ENCODE measurements at places on chromosomes 3 and 15.

DNA sequence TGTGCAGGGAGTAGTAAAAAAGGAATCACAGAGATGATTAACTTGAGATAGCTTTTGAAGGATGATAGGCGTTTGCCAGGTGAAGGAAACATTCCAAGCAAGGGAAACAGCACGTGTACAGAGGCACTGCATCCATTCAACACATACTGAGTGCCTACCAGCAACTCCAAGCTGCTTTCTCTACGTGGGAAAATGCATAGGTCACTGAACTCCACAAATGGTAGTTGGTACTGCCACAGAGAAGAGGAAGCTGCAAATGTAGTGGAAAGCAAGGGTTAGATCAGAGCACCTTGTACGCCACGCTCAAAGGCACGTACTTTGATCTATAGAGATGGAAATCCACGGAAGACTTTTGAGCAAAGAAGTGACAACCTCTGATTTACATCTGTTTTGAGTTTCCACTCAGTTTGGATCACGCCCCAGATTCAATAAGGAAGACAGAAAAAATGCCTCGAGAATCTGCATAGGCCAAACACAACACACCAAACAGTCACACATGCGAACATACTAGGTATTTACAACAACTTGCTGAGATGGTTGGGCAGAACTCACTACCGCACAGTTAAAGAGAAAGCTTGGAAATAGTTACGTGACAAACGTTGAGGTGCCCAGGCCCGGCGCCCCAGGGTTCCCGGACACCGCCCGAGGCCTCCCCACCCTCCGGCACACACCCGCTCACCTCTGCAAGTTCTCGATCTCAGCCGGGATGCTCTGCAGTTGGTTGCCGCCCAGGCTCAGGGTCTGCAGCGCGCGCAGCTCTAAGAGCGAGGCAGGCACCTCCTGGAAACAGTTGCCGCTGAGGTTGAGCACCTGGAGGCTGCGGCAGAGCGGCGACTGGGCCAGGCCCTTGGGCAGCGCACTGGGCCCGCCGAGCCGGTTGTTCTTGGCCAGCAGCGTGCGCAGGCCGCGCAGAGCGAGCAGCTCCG, 826 bp downstream of the LRRC58 start:
- no peak for DNase-seq

DNA sequence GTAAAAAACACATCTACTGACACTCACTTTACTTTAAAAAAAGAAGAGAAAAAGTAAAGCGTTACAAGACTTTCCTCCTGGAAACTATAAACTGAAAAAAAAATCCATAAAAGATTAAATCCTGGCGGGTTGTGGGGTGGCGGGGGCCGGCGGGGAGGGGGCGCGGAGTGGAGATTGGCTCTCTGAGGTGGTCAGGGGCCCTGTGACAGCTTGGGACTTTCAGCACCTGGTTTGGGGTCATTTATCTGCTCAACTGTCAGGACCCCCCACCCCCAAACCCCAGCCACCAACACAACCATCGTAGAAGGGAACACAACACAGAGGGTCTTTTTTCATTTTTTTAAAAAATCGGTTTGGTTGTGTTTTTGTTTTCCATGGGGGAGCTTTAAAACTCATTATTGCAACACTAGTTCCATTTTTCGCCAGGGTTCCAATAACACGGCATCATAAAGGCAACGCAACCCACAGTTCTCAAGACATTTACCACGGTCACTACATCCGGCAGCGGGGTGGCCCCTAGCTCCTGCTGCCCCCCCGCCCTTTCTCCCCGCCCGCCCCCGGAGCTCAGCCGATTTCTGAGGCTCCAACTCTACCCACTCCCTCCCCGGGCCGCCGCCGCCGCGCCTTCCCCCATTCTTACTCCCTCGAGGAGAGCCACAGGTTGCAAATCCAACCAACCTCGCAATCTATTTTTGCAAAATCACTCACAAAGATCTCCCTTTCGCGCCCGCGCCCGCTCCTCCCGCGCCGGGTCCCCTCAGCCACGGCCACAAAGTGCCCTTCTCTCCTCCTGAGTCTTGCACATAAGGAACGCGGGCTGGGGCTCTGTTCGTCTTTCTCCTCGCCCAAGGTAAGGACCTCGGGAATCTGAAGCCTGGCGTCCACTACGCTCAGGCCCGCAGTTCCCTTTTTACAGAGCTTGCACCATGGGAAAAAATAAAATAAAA, 1.8 kb downstream of the BCL6 start:
- DNase-seq, result peak; percentile 60

DNA sequence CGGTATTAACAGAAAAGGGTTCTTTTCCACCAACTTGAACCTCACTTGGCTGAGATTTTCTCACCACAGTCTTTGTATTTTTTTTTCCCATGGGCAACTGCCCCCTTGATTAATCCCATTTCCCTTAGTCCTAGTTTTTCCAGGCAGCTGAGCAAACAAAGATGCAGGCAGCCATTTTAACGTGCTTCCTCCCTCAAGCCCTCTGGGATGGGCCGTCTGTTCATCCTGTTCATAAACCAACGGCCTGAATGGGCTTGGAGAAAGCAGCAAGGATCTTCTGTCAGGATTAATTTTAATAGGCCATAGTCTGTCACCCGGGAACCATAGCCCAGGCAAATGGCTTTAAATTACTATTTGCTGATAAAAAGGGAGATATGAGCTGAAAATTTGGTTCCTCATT, 10.4 kb upstream of the POLR2M start:
- DNase-seq, result no peak

GRCh38 chr15:88707771-88708654, 69.2 kb downstream of the ISG20 start:
- peak; percentile 70 for DNase-seq

DNA sequence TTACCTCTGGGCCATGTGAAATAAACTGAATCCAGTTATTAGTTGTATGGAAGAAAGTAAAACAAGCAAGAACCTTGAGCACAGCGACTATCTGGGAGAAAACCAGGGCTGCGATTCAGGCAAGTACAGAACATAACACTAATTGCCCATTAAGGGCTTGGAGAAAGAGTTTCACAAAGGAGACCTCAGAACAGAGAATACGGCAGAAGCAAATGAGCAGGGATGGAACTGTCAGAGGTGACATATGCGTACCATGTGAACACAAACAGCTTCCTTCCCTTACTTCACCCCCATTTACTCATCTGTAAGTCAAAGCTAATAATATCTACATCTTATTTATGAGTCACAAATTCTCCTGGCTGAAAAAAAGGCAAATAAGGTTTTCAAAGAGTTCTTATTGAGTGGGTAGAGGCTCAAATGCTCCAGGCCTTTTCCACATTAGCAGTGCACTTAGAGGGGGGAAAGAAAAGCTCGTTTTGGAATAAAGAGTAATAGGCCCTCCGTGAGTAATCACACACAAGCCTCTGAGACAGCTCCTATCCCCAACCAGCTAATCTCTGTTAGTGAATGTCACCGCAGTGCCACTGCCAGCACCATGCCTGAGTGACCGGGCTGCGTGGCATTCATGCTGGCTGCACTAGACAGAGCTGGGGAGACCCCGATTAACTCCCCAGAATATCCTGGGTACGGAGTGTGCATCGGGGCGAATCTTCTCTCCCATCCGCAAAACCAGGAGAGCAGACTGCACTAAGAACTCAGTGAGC, 2.6 kb downstream of the PCSK6 start:
- DNase-seq, result peak; percentile 9

- no peak for DNase-seq
Measured at GRCh38 chr3:58835086-58835485, 168.5 kb upstream of the FAM3D start.

DNA sequence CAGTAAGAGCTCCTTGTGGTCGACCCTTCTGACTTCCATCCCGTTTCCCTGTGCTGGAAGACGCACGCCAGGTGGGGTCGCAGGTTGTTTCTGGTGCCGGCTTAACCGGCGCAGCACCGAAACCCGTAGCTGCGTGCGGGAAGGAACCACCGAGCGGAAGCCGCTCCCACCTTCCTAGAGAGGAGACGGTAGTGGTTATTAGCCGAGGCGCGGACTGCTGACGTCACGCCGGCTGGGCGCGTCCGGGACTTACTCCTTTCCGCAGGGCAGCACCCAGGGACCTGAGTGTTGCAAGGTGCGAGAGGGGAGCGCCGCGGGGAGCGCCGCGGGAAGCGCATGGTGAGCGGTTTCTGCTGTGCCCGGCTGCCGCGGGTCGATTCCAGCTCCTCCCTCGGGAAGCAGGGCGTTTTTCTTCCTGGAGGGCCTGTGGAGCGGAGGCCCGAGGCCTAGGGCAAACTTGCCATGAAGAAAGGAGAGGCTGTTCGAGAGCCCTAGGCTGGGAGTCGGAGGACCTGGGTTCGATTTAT, at the start of gene ZNF501:
Gene ZNF501, plus strand, starts transcription at position 252 of the 527 bp plus-strand sequence. CDS start 4,787 bp downstream, outside the sequence.
- DNase-seq, result peak; percentile 98

Measured in foreskin fibroblast (primary cell).